ENCODE measurements at places on chromosomes 5 and 9.

GRCh38 chr9:124593200-124593599 lies 86.0 kb upstream of the NR5A1 start:
- no peak for DNase-seq

DNA sequence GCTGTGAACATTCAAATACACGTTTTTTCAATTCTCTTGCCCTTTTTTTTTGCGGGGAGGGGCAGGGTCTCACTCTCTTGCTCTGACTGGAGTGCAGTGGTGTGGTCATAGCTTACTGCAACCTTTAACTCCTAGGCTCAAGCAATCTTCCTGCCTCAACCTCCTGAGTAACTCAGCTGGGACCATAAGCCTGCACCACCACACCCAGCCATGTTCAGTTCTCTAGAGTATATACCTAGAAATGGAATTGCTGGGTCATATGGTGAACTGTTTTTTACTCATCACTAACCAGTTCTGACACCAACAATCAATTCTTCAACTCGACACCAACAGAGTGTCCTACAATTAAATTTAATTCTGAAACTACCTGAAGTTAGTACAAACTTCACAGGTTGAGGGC lies 85.5 kb upstream of the ZNF169 start:
- DNase-seq = no peak

GRCh38 chr9:4080921-4081895 lies 218.7 kb downstream of the GLIS3 start:
- DNase-seq = no peak

DNA sequence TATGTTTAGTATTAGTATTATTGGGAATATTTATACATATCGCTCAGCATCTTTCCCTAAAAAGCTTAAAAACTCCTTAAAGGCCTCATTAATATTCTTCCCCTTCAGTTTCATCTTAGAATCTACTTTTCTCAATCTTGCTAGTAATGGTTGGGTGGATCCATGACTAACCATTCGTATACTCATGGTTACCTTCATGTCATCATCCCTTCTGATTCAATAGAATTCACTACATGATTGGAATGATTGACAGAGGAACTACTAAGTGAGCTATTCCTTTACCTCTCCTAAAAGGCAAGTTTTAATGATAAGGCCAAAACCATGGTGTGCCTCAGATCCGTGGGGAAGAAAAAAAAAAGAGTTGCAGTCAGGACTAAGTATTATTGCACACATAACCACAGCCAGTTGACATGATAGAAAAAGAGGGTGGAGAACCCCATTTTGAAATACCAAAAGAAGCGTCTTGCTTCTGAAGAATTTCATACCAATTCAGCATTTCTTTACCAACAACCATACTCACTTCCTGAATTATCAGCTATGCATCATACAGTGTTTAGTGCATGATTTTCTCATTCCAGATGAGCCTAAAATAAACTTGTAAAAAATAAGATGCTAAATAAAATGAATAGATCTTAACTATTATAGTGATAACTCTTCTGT lies 624.6 kb downstream of the PDE4D start:
- DNase-seq = no peak

Measured in retinal pigment epithelial cell (primary cell).